ENCODE measurements at places on chromosomes 12 and 14. TPM values are rescaled to one million over a fixed set of nuclear protein-coding genes. Genes with fewer than 3 reads are reported as not detected.

The TAS2R19 gene
- 8.5 TPM for total RNA-seq

The OR6C75 gene
- not detected for total RNA-seq

The RPL10L gene
- total RNA-seq: not detected

GRCh38 chr12:92038476-92038875, 107.2 kb downstream of the BTG1 start:
- H3K4me3 ChIP-seq: no peak overlapping the region
- no peaks in the 10 kb centered on the region for H3K27me3 ChIP-seq
- DNase-seq: no peak
- peaks cover 24% of the 10 kb centered on the region for H3K4me1 ChIP-seq
- no peaks in the 10 kb centered on the region for H3K36me3 ChIP-seq

GRCh38 chr14:21298358-21298757, 18.5 kb downstream of the RPGRIP1 start:
- no peak overlapping the region for H3K4me3 ChIP-seq
- H3K27me3 ChIP-seq: peaks cover 3% of the 10 kb centered on the region
- H3K27ac ChIP-seq: no peak overlapping the region
- DNase-seq: no peak
- H3K36me3 ChIP-seq: no peaks in the 10 kb centered on the region

DNA sequence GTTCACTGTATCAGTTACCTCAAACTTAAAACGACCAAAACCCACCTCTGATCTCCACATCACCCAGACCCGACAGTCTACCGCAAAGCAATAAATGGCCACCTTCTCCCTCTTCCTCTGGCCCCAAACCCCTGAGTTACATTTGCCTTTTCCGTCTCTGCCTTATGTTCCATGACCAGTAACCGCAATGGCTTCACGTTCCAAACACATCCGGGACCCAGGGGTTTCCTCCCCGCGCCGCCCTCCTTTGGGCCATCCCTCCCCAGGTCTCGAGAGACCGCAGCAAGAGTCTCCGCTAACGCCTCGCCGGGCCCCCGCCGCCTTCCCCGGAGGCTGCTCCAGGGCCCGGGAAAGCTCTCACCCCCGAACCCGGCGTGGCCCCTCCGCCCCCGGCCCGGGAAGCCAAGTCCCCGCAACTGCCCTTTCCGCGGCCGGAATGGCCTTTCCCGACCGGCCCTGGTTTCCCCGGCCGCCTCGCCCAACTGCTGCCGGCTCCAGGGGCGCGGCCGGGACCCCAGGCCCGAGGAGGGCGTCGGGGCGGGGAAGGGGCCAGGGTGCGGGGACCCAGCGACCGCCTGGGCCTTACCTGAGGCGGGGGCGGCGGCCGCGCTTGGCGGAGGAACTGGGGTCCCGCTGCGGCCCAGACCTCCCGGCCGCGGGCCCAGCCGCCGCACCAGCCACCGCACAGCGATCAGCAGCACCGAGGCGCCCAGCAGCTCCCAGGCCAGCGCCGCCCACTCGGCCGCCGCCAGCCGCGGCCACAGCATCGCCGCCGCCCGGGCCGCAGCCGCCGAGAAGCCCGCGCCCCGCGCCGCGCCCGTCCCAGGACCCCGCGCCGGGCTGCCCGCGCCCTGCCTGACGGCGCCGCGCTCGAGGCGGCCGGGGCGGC, at the start of gene ANKLE2:
Gene ANKLE2 (minus strand): TSS at position 801 of the 889 bp plus-strand sequence. CDS start 34 bp downstream, at position 767.
- peak within 1 kb of the TSS; percentile 91 for H3K4me3 ChIP-seq
- peak; percentile 40 for DNase-seq
- H3K36me3 ChIP-seq: peaks cover 4% of the 10 kb centered on the region
- no peaks in the 10 kb centered on the region for H3K27me3 ChIP-seq
- H3K4me1 ChIP-seq: peaks cover 10% of the 10 kb centered on the region

- H3K27me3 ChIP-seq: no peaks in the 10 kb centered on the region
- peaks cover 21% of the 10 kb centered on the region for H3K36me3 ChIP-seq
- DNase-seq: no peak
- H3K27ac ChIP-seq: no peak overlapping the region
Measured at GRCh38 chr12:116784238-116784612, 46.1 kb downstream of the RNFT2 start.

- H3K27me3 ChIP-seq: peaks cover 21% of the 10 kb centered on the region
- H3K4me1 ChIP-seq: peaks cover 10% of the 10 kb centered on the region
- DNase-seq: no peak
- no peaks in the 10 kb centered on the region for H3K36me3 ChIP-seq
Measured at GRCh38 chr14:98131406-98131805, 1140.6 kb downstream of the BCL11B start.

DNA sequence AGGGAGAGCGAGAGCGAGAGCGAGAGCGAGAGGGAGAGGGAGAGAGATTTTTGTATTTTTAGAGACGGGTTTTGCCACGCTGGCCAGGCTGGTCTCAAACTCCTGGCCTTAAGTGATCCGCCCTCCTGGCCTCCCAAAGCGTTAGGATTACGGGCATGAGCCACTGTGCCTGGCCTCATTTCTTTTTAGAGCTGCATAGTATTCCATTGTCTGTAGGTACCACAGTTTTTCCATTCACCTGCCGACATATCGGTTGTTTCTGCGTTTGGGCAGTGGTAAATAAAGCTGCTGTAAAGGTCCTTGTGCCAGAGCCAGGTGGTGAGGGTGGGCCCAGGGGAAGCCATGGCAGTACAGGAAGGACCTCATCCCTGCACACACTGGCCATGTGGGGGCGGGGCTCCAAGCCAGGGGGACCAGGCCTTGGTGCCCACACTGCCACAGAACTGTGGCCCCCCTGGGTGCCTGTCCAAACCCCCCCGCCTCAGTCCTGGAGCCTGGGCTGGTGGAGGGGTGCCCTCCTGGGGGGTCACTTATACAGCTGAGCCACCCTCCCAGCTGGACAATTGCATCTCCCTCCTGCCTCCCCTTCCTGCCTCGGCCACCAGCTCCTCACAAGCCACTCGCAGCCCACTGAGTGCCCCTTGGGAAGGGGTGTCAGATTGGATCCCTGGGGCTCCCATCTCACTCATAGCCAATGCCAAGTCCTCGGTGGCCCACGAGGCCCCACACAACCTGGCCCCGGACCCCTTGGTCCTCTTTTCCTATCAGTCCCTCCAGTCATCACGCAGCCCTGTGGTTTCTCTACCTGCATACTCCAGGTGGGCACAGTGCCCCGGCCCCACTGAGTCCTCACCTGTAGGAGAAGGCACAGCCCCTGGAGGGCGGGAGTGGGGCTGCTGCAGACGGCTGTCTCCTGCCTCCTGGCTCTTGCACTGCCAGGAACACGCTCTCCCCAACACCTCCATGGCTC, 1.7 kb upstream of the PUS1 start:
- H3K27me3 ChIP-seq: no peaks in the 10 kb centered on the region
- peak overlapping the region; percentile 86 for H3K27ac ChIP-seq
- peak overlapping the region; percentile 79 for H3K4me3 ChIP-seq
- H3K4me1 ChIP-seq: peaks cover 3% of the 10 kb centered on the region
- DNase-seq: no peak

DNA sequence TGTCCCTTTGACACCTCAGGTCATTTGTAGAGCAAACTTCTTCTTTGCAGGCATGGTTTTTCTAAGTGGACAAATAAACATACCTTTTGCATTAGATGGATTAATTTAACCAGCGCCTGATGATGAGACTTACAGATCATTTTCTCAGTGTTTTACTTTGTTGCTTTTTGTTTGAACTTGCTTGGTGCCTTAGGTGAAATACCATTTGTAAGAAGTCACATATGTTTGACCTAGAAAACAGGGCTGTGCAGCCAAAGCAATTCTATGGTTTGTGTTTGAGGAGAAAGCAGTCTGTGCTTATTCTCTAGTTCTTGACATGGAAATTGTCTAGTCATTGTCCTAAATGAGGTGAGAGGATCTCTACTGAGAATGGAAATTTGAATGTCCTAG, 111.1 kb downstream of the DIP2B start:
- peak overlapping the region; percentile 44 for H3K27ac ChIP-seq
- H3K36me3 ChIP-seq: no peaks in the 10 kb centered on the region
- peaks cover 18% of the 10 kb centered on the region for H3K4me1 ChIP-seq

GRCh38 chr12:42926232-42926631, 336.7 kb upstream of the PRICKLE1 start:
- H3K36me3 ChIP-seq: no peaks in the 10 kb centered on the region
- no peak overlapping the region for H3K27ac ChIP-seq
- peaks cover 34% of the 10 kb centered on the region for H3K4me1 ChIP-seq
- no peak overlapping the region for H3K4me3 ChIP-seq
